Skin of body (tissue), 3 donors: ENCODE measurements at places on chromosomes 7 and 10.
A peak's percentile ranks its signal among the peaks of the same experiment; 100 is the strongest.

DNA sequence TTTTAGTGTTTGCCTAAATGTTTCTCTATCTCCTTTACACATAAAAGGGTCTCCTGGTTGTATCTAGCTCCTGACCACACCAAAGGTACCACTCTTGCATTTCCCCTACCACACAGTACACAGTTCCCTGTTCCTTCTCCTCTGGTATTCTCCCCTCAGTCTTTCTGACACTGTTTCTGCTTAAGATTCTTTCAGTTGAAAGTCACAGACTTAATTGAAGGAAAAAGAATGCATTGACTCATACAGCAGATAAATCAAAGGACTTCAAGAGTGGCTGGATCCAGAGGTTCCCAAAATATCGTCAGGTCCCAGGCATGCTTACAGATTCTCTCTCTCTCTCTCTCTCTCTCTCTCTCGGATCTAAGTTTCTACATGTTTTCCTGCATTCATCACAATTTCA is 185.6 kb upstream of the LRGUK start:
- no peak for DNase-seq

DNA sequence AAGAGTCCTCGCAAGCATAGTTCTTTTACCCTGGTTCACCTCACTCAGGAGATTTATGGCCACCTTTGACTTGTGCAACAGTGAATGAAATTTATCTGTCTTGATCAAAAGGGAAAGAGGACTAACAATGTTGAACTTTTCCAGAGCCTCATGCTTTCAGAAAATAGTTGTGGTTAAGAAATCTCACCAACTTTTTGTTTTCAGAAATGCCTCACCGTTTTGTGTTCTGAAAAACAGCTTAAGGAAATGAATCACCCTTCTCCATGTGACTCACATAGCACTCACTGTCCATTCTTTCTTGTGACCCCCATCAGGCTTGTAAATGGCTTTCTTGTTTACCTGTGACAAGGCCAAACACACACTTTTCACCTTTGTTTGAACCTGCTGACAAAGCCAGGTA is 148.6 kb upstream of the FAM3C start:
- no peak for DNase-seq

DNA sequence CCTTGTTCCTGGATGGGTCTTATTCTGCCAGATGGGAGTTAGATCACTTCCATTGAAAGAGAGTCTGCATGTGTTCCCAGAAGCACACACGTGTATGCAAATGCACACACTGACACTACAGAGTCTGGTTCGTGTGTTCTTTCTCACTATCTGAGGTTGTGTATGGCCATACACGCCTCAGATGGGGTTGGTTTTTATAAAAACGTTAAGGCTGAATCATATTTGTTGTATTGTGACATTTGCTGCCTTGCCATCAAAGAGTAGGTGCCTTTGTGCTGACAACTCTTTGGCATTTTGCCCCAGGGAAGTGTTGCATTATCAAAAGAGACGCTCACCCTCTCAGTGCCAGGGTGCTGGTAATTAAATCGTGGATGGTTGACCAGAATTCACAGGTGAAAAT is 37.7 kb upstream of the HDAC9 start:
- no peak for DNase-seq

DNA sequence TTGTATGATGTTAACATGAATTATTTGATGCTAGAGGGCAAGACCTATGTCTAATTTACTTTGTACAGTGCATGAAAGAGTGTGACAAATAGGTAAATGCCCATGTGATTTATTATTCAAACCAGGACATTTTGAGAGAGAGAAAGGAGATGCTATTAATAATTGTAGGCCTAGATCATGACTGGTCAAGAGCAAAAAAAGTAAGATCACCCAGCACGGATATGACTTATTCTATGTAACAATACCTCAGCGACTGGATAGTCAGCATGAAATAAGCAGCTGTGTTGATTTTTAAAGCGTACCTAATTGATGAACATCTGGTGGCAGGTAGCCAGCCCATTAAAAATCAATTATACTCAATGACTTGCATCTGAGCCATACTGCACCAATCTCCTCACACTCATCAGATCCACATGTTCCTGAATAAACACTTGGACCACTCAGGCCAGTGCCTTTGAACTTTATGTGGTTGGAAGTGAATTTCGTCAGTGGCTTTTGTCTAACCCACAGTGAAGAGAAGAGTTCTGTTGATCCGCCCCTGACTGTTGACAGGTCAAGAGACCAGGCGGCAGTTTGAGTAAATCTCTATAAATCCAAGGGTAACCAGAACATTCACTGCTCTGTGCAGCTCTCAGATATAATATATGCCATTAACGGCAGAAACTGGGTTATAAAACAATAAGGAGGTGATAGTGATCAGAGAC is 435.3 kb downstream of the MDFIC start:
- DNase-seq = no peak

GRCh38 chr10:89351780-89352597 is 24.2 kb downstream of the IFIT3 start:
- DNase-seq = peak; percentile 57

- no peak for DNase-seq
These were observed 130.1 kb upstream of the MDFIC start for GRCh38 chr7:114791771-114792170.

DNA sequence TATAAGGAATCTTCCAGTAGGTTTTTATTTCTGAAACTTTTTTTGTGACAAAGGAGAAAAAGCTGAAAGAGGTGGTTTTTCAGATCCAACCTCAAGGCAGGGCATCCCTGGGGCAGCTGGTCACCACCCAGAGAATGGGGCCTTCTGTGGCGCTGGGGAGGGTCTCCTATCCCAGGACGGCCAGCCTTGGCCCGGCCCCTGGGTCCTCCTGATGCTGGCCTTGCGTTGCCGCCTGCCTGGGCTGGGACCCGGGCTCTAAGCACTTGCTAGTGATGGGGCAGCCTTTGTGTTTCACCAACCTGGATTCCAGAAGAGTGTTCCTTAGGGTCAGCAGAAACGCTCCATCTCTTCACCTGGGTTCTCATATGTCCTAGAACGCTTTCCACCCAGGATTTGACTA is 16.3 kb downstream of the SHH start:
- no peak for DNase-seq

DNA sequence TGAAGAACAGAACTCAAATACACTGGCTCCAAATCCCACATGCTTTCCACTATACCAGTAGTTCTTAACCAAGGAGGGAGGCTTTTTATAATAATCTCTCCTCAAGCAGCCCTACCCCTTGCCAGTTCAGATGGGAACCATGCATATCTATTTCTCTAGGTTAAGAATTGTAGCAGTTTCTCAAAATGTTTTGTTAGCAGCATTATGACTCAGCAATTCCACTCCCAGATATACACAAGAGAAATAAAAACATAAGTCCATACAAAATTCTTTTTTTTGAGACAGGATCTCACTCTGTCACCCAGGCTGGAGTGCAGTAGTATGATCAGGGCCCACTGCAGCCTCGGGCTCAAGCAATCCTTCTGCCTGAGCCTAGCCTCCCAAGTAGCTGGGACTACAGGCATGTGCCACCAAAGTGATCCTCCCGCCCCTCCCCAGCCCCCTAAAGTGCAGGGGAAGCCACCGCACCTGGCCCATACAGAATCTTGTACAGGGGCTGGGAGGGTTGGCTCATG is 18.1 kb downstream of the YWHAG start:
- DNase-seq = no peak

GRCh38 chr7:39753823-39754325 is 130.5 kb downstream of the RALA start:
- DNase-seq = no peak
